ENCODE measurements at places on chromosomes 16 and 17.
A peak's percentile ranks its signal among the peaks of the same experiment; 100 is the strongest.

- DNase-seq: peak; percentile 17
Measured at GRCh38 chr17:50634224-50634914, at the start of gene ABCC3. Gene ABCC3 (plus strand): TSS chr17:50634881. CDS start chr17:50634937, 56 bp downstream.

DNA sequence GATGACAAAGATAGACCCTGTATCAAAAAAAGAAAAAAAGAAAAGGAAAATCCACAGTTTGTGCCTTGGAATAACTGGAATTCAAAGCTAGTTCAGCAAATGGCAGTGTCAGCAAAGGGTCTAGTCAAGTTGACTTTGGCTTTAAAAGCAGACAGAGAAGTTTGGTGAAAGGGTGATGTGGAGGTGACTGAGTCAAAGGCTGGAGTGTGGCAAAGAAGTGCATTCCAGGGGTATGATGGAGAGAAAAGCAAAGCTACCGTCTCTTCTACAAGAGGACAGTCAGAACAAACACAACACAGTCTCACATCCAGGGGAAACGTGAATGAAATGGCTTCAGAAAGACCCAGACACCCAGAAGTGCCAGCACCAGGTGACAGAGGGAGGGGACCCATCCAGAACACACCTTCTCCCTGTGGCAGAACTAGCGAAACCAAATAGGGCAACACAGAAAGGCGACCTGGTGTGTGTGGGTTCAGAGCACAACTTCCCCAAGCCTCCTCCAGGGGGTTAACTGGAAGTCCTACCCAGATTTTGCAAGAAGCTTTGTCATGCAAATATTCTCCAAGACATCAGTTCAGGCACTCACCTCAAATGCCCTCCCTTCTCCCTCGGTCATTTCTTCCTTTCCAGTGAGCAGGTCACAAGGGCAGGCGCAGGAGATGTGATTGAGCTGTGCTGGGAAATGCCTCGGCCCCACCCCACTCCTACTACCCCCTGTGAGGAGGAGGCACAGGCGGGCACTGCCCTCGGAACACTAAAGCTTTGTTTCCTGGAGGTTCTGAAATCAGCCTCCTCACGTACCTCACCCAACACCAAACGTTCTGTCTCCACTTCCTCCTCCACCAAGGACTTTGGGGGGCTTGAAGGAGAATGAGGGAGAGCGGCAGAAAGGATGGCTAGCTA lies 481.9 kb downstream of the SOX9 start:
- DNase-seq: no peak

- peak; percentile 88 for DNase-seq
Measured at GRCh38 chr16:89556750-89557689, 3.5 kb upstream of the RPL13 start.

GRCh38 chr16:85552980-85553435 lies 60.1 kb upstream of the GSE1 start:
- no peak for DNase-seq

DNA sequence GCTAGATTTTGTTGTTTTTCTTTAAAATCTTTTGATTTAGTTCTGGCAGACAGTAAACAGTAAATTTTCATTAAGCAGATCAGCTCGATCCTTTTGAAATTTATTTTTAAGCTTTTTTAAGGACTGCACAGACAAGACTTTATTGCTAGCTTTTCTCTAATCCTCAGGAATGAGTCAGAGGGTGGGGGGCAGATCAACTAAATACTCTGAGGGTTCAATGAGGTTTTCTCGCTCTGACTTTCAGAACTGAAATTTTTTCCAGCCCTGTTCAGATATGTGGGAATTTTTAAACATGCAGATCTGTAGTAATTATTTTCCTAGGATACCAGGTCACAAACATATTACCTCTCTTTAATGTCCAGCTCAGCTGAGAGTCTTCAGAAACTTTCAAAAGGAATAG lies 977.2 kb downstream of the CDH11 start:
- DNase-seq: no peak

DNA sequence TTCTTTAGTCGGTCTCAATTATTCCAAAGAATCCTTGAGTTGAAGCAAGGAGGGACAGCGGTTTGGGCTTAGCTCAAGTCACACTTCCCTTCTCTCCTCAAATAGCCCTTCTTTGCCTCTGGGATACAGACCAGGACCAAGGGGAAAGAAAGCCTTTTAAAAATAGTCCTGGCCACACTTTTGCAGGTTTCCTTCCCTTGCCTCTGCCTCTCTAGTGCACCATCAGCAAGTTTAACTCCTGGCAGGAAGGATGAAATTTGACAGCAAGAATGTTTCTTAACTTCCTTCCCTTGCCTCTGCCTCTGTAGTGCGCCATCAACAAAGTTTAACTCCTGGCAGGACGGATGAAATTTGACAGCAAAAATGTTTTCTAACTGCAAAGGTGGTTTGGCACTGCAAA lies 7.2 kb upstream of the G6PC1 start:
- no peak for DNase-seq

DNA sequence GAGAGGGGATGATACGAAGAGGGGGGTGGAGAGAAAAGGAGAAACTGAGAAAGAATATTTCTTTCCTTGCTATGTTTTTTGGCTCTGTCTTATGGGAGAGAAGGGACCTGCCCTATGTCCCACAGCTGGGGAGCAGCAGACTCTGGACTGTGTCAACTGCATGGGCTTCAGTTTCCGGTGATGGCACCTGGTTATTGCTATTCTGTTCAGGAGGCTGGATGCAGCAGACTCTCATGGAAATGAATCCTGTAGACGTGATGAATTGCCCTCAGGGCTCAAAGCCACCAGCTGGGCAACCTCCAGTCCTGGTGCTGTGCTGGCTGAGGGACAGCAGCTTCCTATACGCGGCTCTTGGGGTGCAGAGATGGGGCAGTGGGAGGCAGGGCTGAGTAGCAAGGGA lies 121.2 kb downstream of the HAPSTR1 start:
- no peak for DNase-seq

DNA sequence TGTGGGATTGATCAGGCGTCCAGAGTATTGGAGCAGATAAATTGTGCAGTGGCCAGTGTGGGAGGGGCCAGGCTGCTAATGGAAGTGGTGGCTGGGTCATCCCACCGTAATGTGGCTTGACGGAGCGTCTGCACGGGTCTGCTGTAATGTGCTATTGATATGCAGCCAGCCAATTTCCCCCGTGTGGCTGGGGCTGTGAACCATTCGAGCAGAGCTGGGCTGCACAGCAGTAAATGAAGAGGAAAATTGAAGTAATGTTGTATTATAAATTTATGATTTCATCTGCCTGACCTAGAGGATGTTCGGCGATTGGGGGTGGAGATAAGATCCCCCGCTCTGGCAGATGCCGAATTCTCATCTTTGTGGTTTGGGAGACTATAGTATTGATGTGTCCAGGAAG lies 121.5 kb downstream of the CCDC182 start:
- no peak for DNase-seq

Data from erythroblast (primary cell).